ENCODE measurements at places on chromosomes 12 and 14.

DNA sequence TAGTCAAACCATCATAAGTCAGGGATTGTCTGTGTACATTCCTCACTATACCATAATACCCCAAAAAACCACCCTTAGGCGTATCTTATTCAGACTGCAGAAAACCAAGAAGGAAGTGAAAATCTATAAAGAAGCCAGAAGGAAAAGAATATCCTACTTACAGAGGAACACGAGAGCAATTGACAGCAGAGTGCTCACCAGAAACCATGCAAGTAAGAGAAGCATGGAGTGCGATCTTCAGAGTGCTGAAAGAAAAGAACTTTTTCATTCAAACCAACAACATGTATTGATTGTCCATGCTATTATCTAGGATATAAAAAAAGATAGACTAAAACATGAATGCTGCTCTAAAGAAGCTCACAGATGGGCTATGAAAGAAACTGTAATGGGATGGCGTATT, 50.8 kb downstream of the STXBP6 start:
- DNase-seq, result no peak

GRCh38 chr12:55996715-55997534, at the start of gene SUOX:
Gene SUOX, plus strand, starts transcription at chr12:55997276. Its CDS starts 4,946 bp downstream, at chr12:56002222.
- no peak for DNase-seq

DNA sequence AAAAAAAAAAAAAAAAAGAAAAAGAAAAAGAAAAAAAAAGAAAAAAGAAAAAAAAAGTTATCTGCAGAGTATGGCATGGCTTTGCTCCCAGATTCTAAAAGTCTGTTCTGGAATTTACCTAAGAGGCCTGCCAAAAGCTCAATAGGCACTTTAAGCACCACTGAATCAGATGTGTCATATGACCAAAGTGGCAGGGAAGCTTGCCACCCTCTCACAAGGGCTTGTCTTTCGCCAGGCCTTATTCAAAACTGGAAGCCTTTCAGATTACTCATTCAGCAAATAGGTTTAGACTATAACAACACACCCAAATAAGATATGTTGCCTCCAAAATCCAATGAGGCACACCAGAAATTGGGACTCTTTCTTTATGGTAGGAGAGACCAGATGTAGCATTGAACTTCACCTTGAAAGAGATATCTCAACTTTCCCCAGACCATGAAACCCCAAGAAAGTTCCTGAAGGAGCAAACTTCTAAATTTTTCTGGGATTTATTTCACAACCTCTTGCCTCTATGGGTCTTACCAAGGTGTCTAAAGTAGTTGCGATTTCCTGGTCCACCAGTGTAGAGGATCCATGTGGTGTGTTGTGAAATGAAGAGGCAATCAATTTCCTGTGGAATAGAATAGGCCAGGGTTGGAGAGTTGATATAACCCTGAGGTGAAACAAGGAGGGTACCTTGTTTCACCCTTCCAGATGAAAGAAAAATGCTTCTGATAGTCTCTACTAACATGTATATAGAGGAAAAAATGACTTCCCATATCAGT, 218.8 kb downstream of the DAD1 start:
- DNase-seq, result no peak

DNA sequence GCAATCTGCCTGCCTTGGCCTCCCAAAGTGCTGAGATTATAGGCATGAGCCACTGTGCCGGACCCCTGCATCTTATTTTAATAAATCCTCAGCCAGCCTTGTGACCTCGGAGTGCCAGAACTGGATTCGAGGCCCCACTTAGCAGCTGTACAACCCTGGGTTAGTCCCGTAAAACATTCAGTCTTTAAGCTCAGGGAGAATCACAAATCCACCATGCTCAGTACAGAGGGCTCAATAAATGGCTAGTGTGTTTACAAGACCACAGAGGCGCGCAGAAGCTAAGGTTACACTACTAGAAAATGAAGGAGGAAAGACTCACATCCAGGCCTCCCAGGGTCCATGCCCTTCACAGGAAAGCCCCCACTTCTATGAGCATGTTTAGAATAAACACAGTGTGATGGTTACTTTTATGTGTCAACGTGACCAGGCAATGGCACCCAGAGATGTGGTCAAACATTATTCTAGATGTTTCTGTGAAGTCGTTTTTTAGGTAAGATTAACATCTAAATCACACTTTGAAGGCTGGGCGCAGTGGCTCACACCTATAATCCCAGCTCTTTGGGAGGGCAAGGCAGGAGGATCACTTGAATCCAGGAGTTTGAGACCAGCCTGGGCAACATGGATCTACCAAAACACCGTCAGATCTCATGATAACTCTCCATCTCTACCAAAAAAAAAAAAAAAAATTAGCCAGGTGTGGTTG, 55.3 kb downstream of the CLMN start:
- no peak for DNase-seq

DNA sequence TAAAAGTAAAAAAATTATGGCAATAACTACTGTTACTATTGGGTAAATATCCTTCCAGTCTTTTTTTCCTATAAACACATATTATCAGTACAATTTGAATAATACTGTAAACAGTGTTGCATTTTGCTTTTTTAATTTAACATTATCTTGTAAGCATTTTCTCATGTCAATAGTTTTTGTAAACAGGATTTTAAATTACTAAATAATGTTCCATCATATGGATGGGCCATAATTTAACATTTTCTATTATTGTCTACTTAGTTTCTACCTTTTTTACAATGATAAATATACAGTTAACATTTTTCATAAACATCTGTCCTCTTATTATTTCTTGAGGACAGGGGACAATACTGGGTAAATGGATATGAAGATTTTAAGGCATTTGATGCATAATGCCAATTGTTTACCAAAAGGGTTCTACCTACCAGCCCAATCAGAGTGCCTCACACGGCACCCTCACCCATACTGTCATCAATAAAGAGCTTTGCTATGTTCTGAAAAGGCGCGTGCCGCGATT, 759 bp upstream of the ACVR1B start:
- no peak for DNase-seq

- no peak for DNase-seq
Measured at GRCh38 chr12:67833602-67834001, 155.6 kb upstream of the IFNG-AS1 start.

GRCh38 chr12:54460317-54460923, 13.0 kb downstream of the GTSF1 start:
- DNase-seq, result no peak

- no peak for DNase-seq
Measured at GRCh38 chr12:73187765-73188164, 915.6 kb downstream of the TRHDE start.

DNA sequence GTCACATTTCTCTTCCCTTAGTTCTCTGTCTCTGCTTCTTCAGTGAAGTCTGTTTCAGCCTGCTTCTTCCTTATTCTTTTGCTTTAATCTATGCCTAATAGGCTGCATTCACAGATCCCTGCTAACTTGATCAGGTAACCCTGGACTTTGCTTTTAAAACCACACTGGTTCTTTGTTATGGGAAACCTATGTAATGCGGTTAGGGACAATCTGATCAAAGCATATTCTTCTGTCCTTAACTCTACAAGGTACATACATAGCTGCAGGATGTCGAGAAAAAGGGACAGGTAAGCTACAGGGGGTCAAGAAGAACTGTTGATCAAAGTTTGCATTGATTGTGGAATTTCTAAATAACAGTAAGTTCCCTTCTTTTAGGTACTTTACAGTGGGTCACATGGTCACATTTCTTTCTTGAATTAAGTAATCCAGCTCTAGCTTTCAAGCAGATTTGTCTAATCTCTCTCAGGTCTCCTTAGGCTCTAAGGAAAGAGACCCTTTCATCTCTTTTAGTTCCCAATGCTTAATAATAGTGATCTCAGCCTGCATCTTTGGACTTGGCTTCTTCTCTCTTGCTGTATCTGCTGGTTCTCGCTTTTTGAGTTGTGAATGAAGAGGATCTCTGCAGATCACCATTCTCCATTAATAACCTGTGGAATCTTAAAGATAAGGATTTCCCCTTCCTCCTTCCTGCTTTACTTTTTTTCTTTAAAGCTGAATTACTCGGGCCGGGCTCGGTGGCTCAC, 3.8 kb downstream of the COPZ1 start:
- DNase-seq, result no peak

DNA sequence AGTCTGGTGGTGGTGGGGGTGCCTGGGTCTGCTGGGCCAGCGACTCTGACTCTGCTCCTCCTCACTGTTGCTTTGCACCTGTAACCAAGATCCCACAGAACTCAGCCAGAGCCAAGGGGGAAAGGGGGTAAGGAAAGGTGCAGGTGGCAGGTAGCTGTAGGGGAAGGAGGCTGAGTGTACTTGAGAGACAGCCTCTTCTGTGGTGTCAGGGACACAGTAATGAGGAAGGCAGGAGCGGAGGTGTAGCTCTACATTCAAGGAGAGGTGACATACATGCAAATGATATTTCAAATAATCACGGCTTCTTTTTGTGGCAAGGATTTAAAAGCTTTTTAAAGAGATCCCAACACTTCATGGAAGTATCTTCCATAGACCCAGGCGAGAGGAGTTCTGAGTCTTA, 23.4 kb downstream of the TESPA1 start:
- DNase-seq, result no peak

DNA sequence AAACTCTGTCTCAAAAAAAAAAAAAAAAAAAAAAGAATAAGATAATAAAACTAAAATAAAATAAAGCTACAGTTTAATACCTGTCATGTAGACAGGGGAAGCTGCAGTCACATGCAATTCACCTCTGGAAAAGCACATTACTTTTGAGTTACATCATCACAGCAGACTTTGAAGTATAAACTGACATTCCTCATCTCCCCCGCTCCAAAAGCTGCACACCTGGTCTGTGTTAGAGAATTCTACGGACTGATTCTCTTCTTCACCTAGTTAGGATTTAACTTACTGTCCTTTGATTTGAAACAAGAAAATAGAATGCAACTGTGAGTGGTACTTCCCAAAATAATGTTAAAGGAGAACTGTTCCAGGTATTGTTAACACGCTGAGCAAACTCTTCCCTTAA, 25.1 kb downstream of the SPPL3 start:
- DNase-seq, result no peak

- no peak for DNase-seq
Measured at GRCh38 chr12:59041241-59042121, 121.2 kb upstream of the LRIG3 start.

DNA sequence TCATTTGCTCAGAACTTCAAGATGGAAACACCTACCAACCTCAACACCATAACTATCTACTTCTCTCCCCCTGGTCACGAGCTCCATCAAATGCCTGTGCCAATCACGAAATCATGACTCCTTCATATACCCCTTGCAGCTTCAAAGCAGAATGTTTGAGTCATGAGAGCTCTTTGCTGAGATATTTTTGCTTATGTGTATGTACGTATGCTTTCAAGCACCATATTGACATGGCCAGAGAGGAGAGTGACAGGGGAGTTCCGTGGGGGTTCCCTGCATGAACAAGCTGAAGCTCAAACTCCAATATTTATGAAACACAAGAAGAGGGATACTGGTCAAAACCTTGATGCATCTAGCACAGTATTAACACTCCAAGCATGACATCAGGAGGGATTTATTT, 374.4 kb downstream of the DPF3 start:
- DNase-seq, result no peak

GRCh38 chr14:96949594-96949993, 152.4 kb downstream of the VRK1 start:
- no peak for DNase-seq

DNA sequence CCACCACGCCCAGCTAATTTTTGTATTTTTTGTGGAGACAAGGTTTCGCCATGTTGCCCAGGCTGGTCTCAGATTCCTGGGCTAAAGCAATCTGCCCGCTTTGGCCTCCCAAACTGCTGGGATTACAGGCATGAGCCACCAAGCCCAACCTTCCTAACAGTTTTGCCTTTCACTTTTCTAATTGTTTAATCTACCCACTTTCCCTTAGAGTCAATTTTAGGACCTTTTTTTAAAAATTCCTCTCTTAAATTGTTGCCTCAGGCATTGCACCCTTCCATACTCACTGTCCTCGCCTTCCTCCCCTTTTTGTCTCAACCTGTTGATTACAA, 11.5 kb downstream of the ZFHX2 start:
- DNase-seq, result no peak

DNA sequence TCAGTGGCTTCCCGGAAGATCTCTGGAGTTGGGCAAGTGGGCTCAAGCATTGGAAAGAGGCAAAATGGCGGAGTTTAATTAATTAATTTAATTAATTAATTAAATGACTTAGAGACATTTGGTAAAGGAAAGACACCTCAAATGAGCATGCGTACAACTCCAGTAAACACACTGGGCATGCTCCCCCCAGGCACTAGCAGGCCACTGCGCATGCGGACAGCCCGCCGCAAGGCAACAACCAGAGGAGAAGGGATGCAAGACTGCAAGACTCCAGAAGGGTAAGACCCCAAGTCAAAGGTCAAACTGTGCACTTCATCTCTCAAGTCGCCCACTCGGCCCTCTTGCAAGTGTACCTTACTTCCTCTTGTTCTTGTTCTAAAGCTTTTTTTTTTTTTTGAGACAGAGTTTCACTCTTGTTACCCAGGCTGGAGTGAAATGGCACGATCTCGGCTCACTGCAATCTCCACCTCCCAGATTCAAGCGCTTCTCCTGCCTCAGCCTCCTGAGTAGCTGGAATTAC, 57.8 kb upstream of the PSMC1 start:
- no peak for DNase-seq

GRCh38 chr12:112635036-112635435, 156.5 kb upstream of the RPH3A start:
- no peak for DNase-seq

GRCh38 chr12:68768431-68768939, 22.5 kb downstream of the SLC35E3 start:
- DNase-seq, result no peak

DNA sequence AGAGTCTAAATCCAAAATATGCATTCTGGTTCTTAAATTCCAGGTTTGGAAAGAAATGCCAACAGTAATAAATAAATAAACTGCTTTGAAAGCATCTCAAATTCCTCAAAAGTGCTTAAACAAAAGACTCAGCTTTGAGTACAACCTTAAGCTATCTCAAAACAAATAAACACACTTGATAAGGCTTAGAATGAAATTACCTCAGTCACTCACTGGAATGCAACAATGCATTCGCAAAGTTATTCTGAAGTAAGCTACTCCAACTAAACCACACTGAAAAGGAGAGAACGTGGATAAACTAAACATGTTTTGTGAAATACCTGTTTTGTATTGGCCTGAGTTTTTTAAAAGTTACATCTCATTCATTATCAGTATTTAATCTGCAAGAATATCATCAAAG, 1.2 kb downstream of the SPTSSA start:
- no peak for DNase-seq

- no peak for DNase-seq
Measured at GRCh38 chr12:109900752-109901580, 892 bp downstream of the TCHP start.

- DNase-seq, result no peak
Measured at GRCh38 chr14:31745741-31746140, 184.5 kb downstream of the NUBPL start.

DNA sequence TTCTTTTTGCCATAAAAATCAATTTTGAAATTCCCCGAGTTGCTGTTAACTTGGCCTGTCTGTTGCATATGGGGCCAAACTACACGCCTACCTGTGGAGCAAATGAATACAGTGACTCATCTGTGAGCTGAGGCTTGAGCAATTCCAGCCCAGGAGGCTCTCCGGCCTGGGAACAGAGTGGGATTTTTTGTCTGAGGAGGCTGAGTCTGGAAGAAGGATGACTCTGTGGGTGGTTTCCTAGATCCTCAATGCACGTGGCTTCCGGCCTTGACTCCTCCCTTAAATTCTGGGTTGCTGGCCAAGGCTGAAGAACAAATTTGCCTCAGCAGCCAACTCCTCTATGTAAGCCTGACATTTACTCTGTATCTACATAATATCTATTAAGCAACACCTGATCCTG, 124.1 kb downstream of the SSPN start:
- no peak for DNase-seq

GRCh38 chr12:102564026-102564425, 83.7 kb upstream of the IGF1 start:
- no peak for DNase-seq

- DNase-seq, result no peak
Measured at GRCh38 chr14:54742492-54743350, 159.9 kb downstream of the GCH1 start.
